ENCODE measurements at places on chromosomes 7 and 10. TPM values are rescaled to one million over a fixed set of nuclear protein-coding genes. Genes with fewer than 3 reads are reported as not detected.

Gene ZPBP
- total RNA-seq = not detected

GRCh38 chr7:6162331-6162620 lies 110.1 kb downstream of the CYTH3 start:
- no peak for DNase-seq

- DNase-seq = no peak
These were observed 397.5 kb downstream of the CDC14C start for GRCh38 chr7:49321843-49322242.

DNA sequence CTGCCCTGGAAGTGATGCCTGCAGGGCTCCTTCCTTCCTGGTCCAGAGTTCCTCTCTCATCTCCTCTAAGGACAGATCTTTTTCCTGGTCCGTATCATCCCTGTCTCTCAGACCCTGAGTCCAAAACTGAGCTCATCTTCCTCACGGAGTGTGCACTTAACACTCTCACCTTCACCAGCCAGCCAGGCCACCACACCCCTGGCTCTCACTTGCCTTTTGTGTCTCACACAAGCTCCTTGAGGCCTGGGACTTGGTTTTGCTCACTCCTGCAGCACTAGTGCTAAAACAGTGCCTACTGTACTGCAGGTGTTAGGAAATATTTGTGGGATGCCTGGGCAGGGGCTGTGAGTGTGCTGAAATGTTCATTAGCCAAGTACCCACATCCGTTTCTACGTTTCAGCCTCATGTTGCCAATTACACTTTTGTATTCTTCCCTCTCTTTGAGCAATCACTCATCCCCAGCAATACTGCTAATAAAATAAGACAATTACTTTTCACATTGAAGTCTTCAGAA lies 21.4 kb upstream of the PARP12 start:
- DNase-seq = no peak

DNA sequence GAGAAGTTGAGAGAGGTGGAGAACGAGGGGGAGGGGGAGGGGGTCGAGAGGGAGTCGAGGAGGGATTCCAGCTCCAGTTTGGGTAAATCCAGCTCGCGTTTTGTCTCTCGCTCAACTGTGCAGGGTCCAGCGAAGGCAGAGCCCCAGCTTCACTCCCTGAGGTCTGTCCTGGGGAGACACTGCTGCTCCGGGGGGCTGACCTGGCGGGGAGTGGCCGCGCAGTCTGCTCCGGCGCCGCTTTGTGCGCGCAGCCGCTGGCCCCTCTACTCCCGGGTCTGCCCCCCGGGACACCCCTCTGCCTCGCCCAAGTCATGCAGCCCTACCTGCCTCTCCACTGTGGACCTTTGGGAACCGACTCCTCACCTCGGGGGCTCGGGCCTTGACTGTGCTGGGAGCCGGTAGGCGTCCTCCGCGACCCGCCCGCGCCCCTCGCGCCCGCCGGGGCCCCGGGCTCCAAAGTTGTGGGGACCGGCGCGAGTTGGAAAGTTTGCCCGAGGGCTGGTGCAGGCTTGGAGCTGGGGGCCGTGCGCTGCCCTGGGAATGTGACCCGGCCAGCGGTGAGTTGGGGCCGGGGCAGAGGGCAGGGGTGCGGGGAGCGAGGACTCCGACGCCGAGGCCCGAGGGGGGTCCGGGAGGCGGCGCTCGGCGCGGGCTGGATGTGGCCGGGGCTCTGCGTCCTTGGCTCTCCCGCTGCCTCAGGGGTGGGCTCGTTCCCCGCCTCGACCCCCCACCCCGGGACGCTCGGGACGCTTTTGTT lies at the start of gene TET1:
Gene TET1, plus strand, starts transcription at position 152 of the 757 bp plus-strand sequence. CDS start 12,002 bp downstream, outside the sequence.
- DNase-seq = peak; percentile 95

DNA sequence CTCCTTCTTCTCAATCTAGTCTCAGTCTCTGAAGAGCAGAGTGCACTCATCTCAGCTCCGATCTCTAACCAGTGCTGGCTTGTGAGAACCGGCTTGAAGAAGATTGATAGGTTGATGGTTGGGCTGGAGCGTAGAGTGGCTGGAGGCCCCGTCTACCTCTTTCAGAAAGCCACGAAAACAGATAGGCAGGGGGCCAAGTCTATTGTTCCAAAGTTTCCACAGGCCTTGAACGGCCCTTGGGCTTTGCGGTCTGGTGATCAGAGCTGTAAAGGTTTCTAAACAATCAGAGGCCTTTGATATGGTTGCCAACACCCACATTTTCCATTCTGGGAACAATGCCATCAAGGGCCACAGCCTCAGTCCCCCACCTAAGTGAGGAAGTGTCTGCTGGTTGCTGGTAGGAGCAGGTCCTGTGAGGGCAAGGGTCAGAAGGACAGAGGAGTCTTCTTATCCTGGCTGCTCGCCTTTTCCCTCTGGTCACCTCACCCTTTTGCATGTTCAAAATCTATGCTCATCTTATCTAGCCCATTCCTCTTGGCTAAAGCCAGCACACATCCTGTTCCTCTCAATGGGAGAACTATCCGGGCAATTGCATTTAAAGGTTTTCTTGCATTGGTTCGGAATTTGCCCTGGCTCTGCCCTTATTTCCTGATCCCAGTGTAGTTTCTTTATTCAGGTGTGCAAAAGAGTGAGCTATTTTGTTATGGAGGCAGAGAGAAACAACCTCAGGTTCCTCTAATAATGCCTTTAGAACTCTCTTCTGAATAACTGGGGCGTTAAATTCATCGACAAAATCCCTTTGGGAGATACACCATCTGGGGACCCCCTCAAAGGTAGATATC lies 70.3 kb upstream of the KMT2E start:
- DNase-seq = no peak

Gene ATAD1
- total RNA-seq = 68.0 TPM

Gene SPDYE6
- total RNA-seq = not detected
